ENCODE measurements at places on chromosomes 2 and 18. TPM values are rescaled to one million over a fixed set of nuclear protein-coding genes. Genes with fewer than 3 reads are reported as not detected.

DNA sequence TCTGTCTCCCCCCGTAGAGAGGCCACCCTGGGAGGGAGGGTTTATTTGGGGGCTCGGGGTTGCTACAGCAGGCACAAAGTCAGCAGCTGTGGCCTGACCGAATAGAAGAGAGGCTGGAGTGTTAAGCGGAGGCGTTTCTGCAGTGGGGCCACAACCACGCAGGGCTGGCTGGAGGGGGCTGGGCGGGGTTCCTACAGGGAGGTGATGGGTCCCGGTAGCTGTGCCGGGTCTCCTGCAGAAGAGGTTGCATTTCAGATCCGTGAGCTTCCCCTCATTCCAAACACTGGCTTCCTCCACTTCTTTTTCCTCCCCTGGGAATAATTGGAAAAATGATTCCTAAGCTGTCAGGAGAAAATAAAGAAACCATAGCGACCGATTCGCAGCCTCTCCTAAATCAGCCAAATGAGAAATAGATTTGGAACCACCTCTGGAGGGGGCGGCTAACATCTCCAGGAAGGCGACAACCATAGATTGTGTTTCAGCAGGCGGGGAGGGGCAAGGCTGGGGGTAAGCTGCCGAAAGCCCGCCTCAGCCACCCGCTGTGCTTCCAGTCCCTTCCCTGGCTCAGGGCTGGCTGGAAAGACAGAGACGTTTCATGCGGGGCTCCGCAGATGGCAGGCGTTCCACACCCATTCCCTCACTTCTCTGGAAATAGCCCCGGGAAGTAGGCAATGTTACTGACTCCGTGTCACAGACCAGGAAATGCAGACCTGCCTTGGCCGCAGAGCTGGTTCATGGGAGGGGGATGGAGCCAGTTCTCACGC lies 85.6 kb upstream of the TAF1B start:
- no peak for DNase-seq

The C2orf15 gene
- 2.1 TPM for total RNA-seq

The NEU2 gene
- total RNA-seq: not detected

DNA sequence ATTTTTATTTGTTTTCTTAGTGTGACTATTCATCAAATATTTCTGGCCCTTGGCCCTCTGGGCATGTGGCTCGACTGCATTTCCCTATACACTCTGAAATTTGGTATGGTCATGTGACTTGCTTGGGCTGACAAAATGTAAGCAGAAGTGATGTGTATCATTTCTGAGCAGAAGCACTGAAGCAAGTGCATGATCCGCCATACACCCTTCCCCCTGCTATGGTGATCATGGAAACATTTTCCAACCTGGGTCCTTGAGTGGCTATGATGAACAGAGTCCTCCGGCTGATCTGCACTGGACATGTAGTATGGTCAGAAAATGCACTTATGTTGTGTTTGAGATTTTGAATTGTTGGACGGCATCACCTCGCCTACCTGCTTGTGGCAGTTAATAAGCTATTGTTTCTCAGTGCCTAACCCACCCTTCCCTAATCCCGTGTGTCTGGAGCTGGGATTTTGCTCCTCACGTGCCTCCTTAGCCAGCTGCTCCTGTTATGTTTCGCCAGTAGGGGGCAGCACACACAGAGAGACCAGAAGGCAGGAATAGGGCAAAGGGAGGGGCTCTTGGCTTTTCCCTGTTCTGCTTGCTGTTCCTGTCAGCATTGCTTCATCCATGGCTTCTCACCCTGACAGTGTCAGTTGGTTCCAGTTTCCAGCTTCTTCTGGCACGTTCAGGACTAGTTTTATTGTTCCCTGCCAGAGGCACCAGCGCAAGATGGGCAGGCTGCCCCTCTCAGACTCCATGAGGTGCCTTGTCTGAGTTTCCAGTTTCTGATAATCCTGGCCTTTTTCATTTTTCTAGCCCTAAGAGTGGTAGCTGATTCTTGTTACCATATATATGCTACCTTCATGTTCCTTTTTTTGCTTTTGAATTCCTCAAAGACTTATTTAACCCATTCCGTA lies 207.4 kb downstream of the ARL6IP6 start:
- peak; percentile 56 for DNase-seq

The FLACC1 gene
- 0.85 TPM for total RNA-seq

The CXCR1 gene
- total RNA-seq: not detected
